ENCODE measurements at places on chromosomes 5 and 9. TPM values are rescaled to one million over a fixed set of nuclear protein-coding genes. Genes with fewer than 3 reads are reported as not detected.

Gene ADGRV1
- 0.05 TPM for total RNA-seq

GRCh38 chr9:33223696-33224095 lies 16.3 kb upstream of the SPINK4 start:
- DNase-seq = no peak

Gene SH3PXD2B
- 0.26 TPM for total RNA-seq

DNA sequence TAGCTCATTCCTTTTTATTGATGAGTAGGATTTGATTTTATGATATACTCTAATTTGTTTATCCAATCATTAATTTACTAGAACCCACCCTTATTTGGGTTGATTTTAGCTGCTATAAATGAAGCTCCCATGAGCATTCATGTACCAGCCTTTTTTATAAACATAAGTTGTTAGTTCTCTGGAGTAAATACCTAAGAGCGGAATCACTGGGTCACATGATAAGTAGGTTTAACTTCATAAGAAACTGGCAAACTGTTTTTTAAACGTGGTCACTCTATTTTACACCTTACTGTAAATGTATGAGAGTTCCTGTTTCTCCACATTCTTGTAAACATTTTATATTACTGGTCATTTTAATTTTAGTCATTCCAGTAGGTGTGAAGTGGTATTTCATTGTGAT lies 364.6 kb downstream of the NPR3 start:
- DNase-seq = no peak

All from activated T-helper 1 cell treated with anti-CD3 and anti-CD28 coated beads, Interleukin-12 subunit alpha, Interleukin-12 subunit beta, Interleukin-2, Interleukin-4 antibody, amounts not matched to agents 30 ng/mL and 10 ng/mL and 1 ng/mL, durations not matched to agents 14 hours and 24 hours and 36 hours (primary cell).